ENCODE measurements at places on chromosomes 1 and 21. TPM values are rescaled to one million over a fixed set of nuclear protein-coding genes. Genes with fewer than 3 reads are reported as not detected.

NUAK2 gene
- 1.0 TPM for total RNA-seq

AP4B1 gene
- 16.7 TPM for total RNA-seq

CTH gene
- 2.1 TPM for total RNA-seq

CENPF gene
- 4.7 TPM for total RNA-seq

CD52 gene
- total RNA-seq = not detected

IL19 gene
- not detected for total RNA-seq

C1orf210 gene
- total RNA-seq = not detected

TIPRL gene
- 21.4 TPM for total RNA-seq

FCRL6 gene
- not detected for total RNA-seq

ATF6 gene
- 14.6 TPM for total RNA-seq

OR6N1 gene
- total RNA-seq = not detected

LENEP gene
- not detected for total RNA-seq

PPFIA4 gene
- total RNA-seq = 15.7 TPM

TFF3 gene
- total RNA-seq = 5.2 TPM

TSPAN1 gene
- not detected for total RNA-seq

FCRL5 gene
- total RNA-seq = not detected

CELA3B gene
- total RNA-seq = not detected

TAS1R1 gene
- 5.7 TPM for total RNA-seq

C1orf87 gene
- not detected for total RNA-seq

VANGL2 gene
- total RNA-seq = 2.1 TPM

KTI12 gene
- total RNA-seq = 5.7 TPM

COL11A1 gene
- total RNA-seq = 85.6 TPM

NRAS gene
- total RNA-seq = 31.8 TPM

UBXN11 gene
- total RNA-seq = 2.1 TPM

GUCA2A gene
- not detected for total RNA-seq

KDF1 gene
- total RNA-seq = not detected

RNF186 gene
- not detected for total RNA-seq

ESRRG gene
- total RNA-seq = 25.1 TPM

HUNK gene
- 3.1 TPM for total RNA-seq

C1QB gene
- 18.3 TPM for total RNA-seq

IL22RA1 gene
- not detected for total RNA-seq

Data from skeletal muscle tissue (tissue), 5 donors.